T follicular helper cell (primary cell): ENCODE measurements at places on chromosomes 12 and 14.

DNA sequence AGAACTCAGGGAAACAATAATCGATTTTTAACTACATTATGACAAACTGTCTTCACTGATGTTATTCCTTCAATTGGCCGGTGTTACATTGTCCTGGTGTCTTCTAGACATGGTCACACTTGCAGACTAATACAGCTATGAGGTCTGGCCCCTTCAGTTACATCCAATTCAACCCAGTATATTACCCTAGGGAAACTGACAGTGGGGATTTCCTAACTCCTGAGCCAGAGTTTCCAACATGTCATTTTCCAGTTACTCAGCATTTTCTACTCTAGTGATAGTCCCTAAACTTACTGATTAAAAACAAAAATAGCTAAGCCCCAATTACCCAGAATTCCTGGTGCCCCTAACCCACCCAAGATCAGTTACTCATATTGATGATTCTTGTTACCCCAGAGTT lies 21.1 kb downstream of the IFNG start:
- DNase-seq, result no peak

DNA sequence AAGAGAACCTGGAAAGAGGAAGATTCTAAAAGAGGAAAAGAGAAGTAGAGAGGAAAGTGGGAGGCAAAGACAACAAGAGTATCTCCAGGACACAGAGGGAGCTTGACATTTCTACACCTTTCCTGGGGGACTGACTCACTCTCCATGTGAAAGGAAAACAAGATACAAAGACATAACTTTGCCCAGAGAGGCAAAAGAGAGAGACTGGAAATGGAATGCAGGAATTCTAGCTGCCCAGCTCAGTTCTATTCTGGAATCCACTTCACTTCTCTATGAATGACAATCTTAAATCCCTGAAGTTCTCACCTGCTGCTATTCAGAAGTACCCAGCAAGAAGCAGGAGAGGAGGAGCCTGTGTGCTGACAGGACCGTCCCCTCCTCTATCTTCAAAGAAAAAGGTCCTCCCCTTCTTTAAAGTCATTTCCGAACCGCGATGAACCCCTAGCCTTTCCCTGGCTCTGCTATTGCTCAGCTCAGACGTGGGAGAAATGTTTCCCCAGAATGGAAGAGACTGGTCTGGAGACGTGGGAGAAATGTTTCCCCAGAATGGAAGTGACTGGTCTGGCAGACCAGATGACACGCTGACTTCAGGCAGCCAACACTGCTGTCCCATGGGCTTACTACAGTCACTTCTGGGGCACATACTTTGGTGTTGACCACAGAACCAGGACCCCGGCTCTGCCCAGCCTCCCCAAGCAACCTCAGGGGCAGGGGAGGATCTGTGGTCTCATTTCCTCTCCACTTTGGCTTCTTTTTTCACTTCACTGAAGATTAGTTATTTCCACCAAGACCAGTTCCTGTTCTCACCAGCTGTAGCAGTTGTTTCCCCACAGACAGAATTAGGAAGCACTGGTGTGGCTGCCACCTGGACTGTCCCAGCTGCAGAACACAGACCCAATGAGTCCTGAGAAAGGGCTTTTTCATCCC lies 8.3 kb downstream of the FMNL3 start:
- no peak for DNase-seq

GRCh38 chr12:57834086-57834876 lies 12.2 kb downstream of the CTDSP2 start:
- no peak for DNase-seq

DNA sequence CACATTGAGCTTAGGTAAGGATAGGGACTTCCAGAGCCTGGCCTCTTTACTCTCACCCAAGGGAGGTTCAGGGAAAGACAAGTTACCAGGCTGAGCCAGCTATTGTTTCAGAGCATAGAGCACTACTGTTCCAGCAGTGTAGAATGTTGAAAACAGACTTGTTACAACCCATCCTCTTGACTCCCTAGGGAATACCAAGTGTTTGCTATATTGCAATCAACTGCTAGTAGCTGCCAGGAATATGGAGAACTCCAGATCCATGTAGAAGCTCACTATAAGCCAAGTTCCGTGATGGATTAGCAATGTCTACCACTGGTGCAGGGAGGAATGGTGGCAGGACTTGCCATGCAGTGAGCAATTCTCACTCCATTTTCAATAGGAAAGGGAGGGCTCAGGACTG lies 199.8 kb upstream of the RBM19 start:
- DNase-seq, result no peak

DNA sequence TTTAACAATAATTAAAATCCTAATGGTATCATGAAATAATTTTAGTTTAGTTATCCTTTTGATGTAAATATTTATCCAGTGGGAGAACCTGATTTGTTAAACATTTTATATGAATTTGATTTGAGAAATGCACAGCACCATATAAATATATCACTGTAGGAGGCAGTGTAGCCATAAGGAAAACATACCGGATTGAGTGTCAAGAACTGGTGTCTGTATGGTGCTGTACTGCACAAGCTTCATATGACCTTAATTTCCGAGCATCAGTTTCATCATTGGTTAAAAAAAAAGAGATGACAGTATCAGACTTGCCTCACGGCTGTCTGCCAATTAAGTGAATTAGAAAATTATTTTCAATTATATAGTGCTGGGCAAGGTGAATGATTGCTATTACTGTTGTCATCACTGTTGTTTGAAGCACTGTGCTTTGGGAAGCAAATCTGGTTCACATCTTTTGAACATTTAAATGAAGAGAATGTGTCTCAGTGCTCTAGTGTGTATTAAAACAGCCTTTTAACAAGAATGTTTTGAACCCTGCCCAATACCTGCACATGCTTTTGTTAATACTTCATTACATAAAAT lies 72.1 kb downstream of the TMTC2 start:
- no peak for DNase-seq
